Gastrocnemius medialis (tissue), 4 donors: ENCODE measurements at places on chromosomes 16 and 17.
A peak's percentile ranks its signal among the peaks of the same experiment; 100 is the strongest.

- no peak for DNase-seq
These were observed 15.1 kb upstream of the SLC52A1 start for GRCh38 chr17:5050278-5050677.

GRCh38 chr16:1610071-1610898 lies 1.6 kb downstream of the IFT140 start:
- DNase-seq: peak; percentile 76

GRCh38 chr16:11181899-11182279 lies 74.1 kb downstream of the SOCS1 start:
- no peak for DNase-seq

DNA sequence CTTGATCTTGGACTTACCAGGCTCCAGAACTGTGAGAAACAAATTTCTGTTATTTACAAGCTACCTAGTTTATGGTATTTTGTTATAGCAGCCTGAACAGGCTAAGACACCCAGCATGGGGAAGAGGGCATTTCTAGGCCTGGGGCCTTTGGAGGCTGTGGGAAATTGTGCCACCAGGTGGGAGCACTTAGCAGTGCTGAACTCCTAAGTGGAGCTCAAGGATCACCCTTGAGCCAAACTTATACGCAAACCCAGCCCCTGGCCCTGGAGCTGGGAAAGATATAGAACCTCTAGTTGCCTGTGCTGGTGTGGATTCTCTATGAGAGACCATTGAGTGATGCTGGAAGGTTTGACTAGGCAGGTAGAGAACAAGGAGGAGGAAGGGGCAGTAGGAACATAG lies 36.1 kb downstream of the MIS12 start:
- no peak for DNase-seq
